Cerebellum (tissue), 4 donors: ENCODE measurements at places on chromosomes 4 and X. TPM values are rescaled to one million over a fixed set of nuclear protein-coding genes. Genes with fewer than 3 reads are reported as not detected.

DNA sequence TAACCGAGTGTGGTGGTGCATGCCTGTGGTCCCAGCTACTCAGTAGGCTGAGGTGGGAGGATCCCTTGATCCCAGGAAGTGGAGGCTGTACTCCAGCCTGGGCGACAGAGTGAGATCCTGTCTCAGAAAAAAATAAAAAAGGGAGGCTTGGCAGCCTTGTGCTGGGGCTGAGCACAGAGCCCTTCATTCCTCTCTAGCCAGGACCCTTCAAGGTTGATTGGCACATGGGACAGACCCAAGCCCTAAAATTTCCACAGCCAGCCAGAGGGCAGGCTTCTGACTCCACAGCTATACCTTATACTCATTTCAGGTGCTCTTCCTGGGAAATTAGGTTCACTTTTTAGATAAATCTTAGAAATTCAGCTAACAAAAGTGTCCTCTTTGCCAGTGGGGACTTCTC lies 553.0 kb upstream of the CPEB2 start:
- DNase-seq, result no peak

- DNase-seq, result no peak
These were observed 51.2 kb downstream of the CXorf49B start for GRCh38 chrX:71814123-71814912.

- no peak for DNase-seq
These were observed 94.5 kb downstream of the NAF1 start for GRCh38 chr4:163072222-163072621.

GRCh38 chrX:23035493-23035892 lies 35.7 kb downstream of the DDX53 start:
- no peak for DNase-seq

GRCh38 chrX:86369847-86370630 lies 221.8 kb downstream of the DACH2 start:
- DNase-seq, result no peak

- DNase-seq, result no peak
These were observed 58.9 kb downstream of the CHIC2 start for GRCh38 chr4:54005475-54005874.

DNA sequence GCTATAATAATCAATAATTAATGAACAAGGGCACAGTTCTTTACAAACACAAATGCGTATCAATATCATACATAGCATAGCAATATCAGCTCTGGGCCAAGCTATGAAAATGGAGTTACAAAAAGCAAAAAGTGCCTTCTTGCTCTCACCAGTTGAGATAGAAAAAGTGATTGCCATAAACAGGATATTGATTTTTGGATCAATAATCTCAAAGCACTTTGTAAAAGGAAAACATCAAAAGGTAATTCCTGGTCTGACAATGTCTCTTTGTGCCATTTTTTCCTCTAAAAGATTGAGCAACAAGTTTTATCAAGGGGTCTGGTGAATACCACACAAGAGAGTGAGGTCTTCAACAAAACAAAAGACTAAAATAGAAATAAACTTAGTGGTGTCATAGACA lies 42.4 kb downstream of the ABCB7 start:
- DNase-seq, result no peak

- no peak for DNase-seq
These were observed 32.1 kb upstream of the VEGFC start for GRCh38 chr4:176824645-176825366.

DNA sequence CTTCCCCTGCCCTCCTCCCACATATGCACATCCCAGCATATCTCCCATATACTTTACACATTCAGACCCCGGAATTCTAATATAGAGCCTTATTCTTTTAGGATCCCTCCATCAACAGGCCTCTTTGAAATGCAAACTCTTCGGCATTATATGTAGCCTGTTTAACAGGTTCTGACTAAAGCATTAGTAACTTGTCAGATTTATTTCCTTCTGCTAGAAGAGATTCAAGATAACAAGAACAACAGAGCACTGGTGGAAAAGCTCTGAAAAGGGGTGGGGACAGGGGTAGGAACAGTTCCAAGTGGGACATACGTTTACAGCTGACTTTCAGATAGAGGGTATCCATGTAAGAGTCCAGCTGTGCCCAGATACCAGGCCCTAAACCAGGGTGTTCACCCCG lies 31.7 kb upstream of the PRPS1 start:
- DNase-seq, result no peak

DNA sequence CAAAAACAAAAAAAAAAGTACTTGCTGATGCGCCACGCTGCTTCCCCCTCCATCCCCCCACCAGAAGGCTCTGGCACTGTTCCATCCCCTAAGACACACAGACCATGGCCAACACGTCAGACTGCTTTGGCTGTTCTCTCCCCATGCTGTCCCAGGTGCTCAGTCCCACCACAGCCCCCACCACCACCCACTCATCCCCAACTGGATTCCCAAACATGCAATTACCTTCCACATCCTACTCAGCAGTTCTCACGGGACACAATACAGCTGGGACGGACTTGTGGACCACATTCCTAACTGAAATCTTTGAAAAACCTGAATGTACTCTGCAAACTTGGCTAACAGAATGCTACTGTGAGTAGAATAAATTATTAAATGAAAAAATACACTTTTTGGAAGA lies 8.6 kb downstream of the FAT1 start:
- no peak for DNase-seq

- no peak for DNase-seq
These were observed 169.0 kb upstream of the MBNL3 start for GRCh38 chrX:132657876-132658275.

DNA sequence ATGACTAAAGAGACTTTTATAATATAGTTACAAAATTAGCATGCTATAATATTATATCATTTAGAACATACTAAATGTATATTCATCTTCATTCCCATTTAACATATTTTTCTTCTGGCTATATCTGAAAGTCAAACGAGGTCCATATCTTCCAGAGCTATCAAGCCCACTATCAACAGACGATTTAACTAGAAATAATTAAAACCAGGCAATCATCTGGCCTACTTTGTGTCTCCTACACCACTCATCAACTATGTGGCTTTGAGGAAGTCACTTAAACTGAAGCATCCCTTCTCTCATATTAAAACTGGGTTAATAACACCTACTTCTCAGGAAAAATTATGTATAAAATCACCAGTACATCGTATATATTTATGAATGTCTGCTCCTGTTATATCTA lies 1330.5 kb upstream of the PABPC4L start:
- no peak for DNase-seq

DNA sequence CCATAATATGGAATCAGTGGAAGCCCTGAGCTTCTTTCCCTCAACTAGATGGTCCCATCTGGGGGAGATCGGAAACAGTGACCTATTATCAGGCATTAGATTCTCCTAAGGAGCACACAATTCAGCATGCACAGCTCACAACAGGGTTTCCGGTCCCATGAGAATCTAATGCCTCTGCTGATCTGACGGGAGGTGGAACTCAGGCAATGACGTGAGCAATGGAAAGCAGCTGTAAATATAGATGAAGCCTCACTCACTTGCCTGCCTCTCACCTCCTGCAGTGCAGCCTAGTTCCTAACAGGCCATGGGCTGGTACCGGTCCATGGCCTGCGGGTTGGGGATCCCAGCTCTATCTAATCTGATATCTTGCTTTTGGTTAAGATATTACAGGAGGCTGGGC lies 88.9 kb downstream of the COX7B2 start:
- no peak for DNase-seq

GRCh38 chrX:136215559-136215958 lies 35.6 kb downstream of the MAP7D3 start:
- DNase-seq, result no peak

- no peak for DNase-seq
These were observed 12.8 kb downstream of the PJA1 start for GRCh38 chrX:69152417-69152841.

DNA sequence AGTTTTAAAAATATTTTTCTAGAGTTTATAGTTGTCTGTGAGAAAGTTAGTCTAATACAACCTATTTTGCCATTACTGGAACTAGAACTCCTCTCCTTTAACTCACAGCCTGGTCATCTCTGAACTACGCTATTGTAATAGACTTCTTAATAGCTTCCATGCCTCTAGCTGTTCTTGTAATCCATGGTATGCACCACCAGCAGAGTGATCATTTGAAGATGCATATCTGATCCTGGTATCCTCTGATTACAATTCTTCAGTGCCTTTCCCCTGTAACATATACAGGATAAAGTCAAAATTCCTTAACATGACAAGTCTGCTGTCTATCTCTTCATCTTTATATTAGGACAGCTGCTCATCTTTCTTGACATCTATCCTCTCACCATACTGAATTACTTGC lies 37.6 kb upstream of the NALF2 start:
- DNase-seq, result no peak

DNA sequence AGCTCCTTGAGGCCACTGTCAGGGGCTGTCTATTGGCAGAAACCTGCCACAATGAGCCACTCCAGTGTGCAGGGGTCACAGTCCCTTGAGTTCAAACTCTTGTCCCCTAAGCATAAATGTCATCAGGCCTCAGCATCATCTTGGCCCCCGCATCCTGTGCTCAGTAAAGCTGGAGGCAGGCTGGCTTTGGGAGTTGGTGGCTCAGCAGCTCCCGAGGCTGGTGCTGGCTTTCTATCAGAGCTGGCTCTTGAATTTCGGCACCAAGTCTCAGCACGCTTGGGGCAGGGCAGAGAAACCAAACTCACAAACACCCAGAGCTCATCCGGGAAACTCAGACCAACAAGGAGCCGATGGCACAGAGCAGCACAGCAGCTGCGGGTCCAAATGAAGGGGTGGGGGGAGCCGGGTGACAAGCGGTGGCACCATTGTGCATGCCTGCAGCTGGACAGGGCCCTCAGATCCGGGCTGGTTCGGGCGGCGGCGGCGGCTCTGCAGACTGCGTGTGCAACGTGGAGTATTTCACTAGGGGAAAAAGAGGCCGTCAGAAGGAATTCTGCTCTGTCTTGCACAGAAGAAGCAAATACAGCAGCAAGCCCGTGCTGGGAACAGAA lies 75.5 kb downstream of the MTMR1 start:
- DNase-seq, result no peak

GRCh38 chr4:35538807-35539206 lies 705.5 kb downstream of the ARAP2 start:
- DNase-seq, result no peak

CDX4 gene
- total RNA-seq, result not detected

AFAP1 gene
- total RNA-seq, result 74.6 TPM

THAP6 gene
- total RNA-seq, result 25.3 TPM

ZNF630 gene
- total RNA-seq, result 5.5 TPM

PDLIM3 gene
- total RNA-seq, result 93.4 TPM

SMARCA1 gene
- total RNA-seq, result 50.4 TPM
